Myocyte (in vitro differentiated cells): ENCODE measurements at places on chromosomes 5 and 9. TPM values are rescaled to one million over a fixed set of nuclear protein-coding genes. Genes with fewer than 3 reads are reported as not detected.
A peak's percentile ranks its signal among the peaks of the same experiment; 100 is the strongest.

Gene PCDHB9
- total RNA-seq = 6.8 TPM in 2 replicates

Gene SLC1A1
- 0.57 and 1.1 TPM in 2 replicates for total RNA-seq

Gene NLN
- 26.3 and 31.1 TPM in 2 replicates for total RNA-seq

Gene ZNF300
- 3.3 TPM in 2 replicates for total RNA-seq

Gene PCDHGB6
- total RNA-seq = 0.78 and 0.96 TPM in 2 replicates

Gene MYMK
- total RNA-seq = 441 and 664 TPM in 2 replicates

Gene SCGB3A2
- total RNA-seq = not detected in 2 replicates

Gene ADAMTS12
- 21.4 and 22.0 TPM in 2 replicates for total RNA-seq

- DNase-seq = peak; percentile 40
Observed at GRCh38 chr9:97911528-97911927, 10.8 kb downstream of the TRMO start.

DNA sequence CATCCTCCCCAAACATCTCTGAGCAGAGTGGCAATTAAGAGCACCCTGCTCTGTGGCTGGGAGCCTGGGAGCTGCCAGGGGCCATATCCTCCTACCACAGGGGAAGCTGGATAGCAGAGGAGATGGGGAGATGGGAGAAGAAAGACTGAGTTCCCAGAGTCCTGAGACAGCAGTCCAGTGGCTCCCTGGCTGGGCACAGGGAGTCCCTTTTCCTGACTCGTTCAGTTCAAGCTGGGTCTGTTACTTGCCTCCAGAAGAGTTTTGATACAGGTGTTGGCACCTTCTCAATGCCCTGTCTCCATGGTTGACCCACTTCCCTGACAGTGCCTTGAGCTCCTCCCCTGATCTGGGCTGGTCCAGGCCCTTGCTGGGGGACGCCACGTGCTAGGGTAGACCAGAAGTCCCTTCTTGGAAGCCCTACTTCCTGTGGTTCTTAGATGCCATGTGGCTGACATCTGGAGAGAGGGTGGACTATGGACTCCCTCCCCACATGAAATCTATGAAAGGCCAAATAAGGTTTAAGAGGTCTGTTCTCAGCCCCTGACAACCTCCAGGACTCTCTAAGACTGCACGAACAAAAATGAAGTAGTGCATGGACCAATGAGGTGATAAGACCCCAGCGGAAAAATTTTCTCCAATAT is 166.2 kb downstream of the AUH start:
- no peak for DNase-seq

DNA sequence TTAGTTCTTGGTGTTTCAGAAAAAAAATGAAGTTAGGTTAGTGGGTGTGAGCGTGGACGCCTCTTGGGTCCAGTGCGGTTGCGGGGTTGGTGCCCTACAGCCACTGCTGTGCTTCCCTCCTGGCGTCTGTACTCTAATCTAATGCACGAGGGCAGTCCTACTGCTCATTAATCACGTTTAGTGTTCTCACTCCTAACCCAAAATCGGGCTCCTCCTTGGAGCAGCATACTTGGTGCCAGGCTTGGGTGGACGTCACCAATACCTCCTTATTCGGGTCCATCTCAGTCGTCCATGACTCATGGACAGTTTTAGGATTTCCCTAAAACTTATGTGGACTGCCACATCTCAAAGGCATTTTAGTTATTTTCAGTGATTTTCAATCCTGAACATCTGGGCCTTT is 41.6 kb downstream of the TRIO start:
- peak; percentile 49 for DNase-seq

GRCh38 chr9:133043449-133044035 is 12.7 kb downstream of the GTF3C5 start:
- DNase-seq = no peak

DNA sequence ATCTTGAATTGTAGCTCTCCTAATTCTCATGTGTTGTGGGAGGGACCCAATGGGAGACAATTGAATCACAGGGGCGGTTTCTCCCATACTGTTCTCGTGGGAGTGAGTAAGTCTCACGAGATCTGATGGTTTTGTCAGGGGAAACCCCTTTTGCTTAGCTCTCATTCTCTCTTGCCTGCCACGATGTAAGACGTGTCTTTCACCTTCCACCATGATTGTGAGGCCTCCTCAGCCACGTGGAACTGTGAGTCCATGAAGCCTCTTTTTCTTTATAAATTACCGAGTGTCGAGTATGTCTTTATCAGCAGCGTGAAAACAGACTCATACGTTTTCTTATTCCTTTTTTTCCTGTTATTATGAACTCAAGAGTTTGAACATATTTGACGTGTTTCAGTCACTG is 39.1 kb downstream of the RETREG1 start:
- no peak for DNase-seq

- DNase-seq = no peak
Observed at GRCh38 chr9:101618698-101619097, 23.9 kb upstream of the PPP3R2 start.

- DNase-seq = peak; percentile 74
Observed at GRCh38 chr5:168679515-168679920, 100.3 kb upstream of the PANK3 start.

DNA sequence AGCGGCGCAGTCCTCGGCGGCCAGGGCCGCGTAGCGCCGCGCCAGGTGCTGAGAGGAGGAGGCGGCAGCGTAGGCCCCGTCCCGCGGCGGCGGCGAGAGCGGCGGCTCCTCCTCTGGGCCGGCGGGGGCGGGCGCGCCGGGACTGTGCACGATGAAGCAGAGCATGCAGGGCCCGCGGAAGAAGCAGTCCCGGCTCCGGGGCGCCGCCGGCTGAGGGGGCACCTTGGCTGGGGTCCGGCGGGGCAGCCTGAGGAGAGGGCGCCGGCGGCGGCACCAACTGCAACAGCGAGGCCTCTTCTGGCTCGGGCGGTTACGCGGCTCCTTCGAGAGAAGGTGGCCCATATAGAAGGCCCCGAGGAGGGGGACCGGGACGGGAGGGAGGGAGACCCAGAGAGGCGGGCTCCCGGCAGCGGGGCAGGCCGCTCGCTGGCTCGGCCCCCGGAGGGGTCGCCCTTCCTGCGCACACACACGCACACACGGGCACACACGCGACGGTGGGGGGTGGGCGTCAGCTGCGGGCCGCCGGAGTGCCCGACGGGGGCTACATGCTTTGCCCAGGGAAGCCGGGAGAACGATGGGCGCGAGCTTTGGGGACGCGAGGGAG is 446 bp downstream of the FBXL17 start:
- peak; percentile 80 for DNase-seq

DNA sequence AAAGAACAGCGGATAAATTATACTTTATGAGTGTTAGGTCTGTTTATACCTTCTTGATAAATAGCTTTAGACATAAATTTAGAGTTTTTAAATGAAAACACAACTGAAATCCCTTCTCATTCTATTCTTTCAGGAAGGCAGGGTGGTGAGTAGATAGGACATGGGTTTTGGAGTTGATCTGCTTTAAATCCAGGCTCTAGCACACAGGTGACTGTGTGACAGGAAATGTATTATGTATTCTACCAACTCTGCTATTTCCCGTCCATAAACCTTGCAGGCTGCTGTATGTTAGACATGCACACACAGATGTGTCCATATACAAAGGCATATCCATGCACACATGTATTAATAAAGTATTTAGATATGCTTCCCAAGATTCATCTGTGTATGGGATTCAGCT is 19.3 kb upstream of the CARTPT start:
- no peak for DNase-seq

DNA sequence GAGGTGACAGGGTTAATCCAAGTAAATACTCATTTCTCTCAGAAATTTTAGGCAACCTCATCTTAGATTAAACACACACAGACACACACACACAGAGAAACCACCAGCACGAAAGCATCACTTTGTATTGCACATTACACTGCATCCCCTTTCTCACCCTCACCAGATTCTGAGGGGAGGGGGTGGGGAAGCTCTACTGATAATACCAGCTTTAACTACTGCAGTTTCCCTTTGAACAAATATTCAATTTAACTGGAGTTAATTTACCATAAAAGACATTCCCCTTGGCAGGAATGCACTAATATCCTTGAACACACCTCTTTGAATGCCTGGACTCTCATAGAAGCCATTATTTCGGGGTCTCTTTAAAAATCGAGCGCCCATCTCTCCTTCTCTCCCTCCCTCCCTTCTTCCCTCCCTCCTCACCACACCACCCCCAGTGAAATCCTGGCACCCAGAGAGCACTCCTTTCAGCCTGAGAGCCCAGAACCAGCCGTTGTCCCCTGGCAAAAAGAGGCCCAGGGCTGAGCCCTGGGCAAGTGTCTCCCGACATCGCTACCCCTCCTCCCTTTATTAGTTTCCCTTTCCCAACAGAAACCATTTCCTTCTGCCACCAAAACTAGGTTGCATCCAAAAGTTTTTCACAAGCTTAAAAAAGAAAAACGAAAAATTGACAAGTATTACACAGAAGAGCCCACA is 2.8 kb upstream of the NFIB start:
- DNase-seq = no peak

GRCh38 chr9:86549401-86549811 is 195.2 kb upstream of the TUT7 start:
- peak; percentile 94 for DNase-seq

- no peak for DNase-seq
Observed at GRCh38 chr5:62786099-62786498, 207.5 kb downstream of the LRRC70 start.

DNA sequence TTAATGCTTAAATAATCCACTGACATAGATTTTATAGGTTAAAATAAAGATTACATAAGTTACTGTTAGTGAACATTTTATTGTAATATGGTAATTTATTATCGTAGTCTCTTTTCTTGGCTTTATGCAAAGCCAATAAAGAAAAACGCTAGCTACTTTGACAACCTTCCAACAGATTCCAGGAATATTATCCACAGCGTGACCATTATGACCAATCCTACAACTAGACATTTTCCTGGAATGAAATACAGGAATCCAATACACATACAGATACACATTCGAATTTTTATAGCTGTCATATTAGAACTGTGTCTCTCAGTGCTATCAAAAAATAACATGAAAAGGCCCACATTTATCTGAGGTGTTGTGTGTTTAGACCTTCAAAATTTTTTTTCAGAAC is 13.1 kb downstream of the RPS23 start:
- no peak for DNase-seq

GRCh38 chr5:7916171-7916804 is 47.3 kb downstream of the MTRR start:
- DNase-seq = peak; percentile 66

DNA sequence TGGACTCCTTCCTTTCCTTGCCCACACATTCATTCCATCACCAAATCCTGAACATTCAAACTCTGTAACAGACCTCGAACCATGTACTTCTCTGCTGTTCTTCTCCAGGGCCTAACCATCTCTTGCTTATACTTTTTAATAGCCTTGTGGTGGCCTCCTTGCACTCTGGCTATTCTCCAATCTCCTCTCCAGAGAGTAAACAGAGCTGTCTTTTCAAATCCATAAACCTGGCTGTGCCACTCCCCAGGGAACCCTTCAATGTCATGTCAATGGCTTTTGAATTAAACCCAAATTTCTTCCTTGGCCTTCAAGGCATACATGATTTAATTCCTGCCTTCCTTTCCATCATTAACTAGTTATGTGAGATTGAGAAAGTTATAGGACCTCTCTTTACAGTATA is 277.6 kb upstream of the EFNA5 start:
- peak; percentile 29 for DNase-seq

DNA sequence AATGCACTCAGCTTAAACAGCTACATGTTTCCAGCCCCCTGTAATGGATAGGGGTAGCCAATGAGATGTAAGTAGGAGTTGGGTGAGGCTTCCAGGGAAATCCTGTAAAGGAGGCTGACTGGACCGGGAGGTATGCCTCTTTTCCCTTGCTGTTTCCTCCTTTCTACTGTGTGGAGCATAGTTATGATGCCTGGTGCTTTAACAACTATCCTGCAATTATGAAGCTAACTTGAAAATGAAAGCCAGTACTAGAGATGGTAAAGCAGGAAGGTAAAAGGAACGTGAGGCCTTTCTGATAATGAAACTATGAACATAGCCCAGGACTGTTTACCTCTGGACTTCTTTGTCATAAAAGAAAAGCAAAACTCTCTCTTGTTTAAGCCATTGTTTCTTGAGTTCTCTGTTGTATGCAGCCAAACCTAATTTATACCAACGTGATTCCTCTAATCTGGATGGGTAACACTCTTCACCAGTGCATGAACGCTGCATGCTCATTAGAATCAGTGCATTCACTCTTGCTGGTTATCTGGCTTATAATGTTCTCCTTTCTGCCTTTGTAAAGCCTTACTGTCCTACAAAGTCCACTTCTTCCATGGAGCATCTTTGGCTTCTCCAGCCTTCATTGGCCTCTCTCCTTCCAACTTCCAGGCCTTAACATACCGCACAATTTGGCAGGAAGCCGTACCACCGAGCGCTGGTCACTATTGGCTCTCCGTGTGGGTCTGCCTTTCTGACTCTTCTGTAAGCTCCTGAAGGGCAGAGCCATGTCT is 8.3 kb upstream of the ARHGEF28 start:
- no peak for DNase-seq

DNA sequence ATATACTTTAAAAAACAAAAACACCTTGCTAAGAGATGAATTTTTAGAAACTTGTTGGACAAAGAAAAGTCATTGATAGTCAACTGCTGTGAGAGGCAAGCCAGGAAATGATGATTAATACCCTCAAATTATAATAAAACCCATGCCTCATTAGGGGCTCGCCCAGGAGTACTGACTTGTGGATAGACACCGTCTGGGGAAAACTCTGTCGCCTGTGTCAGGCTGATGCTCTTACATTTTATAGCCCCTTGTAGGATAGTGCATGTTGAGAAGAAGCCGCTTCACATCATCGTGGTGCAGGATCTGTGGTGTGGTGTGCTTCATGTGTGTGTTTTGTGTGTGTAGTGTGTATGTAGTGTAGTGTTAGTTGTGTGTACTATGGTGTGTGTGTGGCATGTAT is 39.1 kb downstream of the SYK start:
- no peak for DNase-seq

DNA sequence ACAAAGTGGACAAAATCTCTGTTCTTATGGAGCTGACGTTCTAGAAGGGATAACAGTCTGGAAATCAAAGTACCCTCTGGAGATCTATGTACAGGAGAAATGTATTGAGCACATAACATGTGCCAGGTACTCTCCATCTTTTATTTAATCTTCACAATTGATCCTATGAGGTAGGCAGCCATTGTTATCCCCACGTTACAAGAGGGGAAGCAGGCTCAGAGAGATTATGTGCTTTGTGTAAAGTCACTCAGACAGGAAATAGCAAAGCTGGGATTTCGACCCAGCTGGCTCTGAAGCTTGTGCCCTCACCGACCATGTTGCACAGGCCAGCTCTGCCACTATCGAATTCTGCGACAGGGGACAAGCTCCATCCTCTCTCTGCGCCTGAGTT is 21.5 kb downstream of the PDGFRB start:
- no peak for DNase-seq
